ENCODE measurements at places on chromosomes 2 and 18.

DNA sequence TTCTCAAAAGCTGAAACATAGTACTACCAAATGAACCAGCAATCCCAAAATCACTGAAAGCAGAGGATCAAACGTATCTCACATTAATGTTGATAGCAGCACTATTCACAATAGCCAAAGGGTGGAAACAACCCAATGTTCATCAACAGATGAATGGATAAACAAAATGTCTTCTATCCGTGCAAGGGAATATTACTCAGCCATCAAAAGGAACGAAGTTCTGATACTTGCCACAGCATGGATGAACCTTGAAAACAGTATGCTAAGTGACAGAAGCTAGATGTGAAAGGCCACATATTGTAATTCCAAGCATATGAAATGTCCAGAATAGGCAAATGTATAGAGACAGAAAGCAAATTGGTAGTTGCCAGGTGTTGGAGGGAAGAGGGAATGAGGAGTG lies 57.0 kb upstream of the CHMP1B start:
- DNase-seq = no peak

DNA sequence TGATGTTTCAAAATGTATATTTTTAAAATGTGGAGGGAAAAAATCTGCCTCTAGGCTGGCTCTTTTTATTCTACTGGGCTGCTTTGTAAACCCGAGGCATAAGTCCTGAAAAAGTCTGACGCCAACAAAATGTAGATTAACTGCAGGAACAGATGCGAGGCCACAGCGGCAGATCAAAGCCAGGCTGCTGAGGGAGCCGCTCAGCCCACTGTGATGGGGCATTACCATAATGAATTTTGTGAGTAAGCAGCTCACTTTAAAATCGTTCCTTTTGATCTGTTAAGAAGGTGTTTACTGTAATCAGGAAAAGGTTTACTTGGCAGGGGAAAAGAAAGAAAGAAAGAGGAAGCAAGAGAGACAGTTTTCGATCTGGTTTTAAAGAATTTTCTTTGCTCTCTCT lies 269.0 kb downstream of the ICOS start:
- DNase-seq = no peak

GRCh38 chr18:5439986-5440696 lies 103.7 kb downstream of the EPB41L3 start:
- no peak for DNase-seq

- no peak for DNase-seq
Observed at GRCh38 chr18:46343931-46344372, 239.8 kb downstream of the HAUS1 start.

GRCh38 chr2:611519-611918 lies 65.7 kb downstream of the TMEM18 start:
- no peak for DNase-seq

DNA sequence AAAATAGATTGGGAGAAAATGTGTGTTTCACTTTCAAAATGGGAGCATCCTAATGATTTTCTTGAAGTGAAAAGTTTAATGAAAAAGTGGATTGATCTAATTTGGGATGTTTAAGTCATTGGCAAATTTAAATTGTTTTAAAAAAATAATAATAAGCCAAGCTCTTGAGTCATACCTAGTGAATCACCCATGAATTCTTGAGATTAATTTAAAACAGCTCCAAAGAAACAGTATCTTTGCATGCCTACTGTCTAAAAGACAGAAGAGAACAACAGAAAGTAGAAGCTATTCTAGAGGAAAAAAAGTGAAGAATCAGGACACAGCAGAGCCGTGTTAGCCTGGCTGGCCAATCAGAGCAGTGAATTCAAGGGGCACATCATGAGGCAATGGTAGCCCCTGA lies 7.7 kb downstream of the ACVR1C start:
- DNase-seq = no peak

DNA sequence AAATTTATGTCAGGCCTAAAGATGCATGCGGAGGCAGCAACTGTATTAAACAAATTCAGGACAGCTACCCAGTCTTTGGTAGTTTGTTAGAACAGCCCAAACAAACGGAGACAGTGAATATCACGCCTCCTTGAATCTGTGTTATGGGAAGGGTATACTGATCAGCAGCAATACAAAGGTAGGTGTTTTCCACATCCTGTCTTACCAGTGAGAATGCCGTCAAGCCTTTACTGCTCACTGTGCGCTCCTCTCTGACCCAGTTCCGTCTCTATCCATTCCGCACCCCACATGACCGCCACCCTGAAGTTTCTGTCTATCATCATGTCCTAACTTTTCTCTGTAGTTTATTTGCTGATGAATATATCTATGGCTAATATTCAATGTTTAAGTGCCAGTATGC lies 473.3 kb downstream of the LPIN1 start:
- DNase-seq = no peak

DNA sequence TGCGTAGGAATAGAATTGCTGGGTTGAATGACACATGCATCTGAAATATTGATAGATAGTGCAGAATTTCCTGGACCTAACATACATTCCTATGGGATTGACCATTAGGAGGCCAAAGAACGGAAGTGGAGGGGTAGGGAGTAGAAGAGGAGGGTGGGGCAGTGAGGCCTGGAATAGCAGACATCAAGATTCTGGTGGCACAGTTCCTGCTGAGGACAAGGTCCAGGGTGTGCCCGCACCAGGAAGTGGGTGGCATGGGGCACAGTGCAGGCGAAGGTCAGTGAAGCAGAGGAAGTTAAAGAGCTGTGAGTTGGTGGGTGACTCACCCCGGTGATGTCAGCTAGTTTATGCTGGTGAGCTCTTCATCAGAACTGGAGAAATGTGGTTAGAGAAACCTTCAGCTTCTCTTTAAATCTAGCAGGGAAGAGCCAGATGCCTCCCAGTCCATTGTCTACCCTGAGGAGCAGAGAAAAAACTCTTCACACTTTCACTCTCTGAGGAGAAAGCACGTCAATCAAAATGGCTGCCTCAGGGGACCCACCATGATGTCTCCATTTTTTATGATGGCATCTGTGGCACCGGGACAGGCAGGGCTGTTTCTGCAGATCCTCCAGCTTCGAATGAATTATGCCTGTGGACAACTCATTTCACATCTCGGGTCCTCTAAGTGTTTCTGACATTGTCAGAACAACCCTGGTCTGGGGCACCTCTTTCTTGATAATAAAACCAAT lies 55.9 kb upstream of the CTLA4 start:
- DNase-seq = peak; percentile 26

GRCh38 chr2:30781961-30782533 lies 25.2 kb downstream of the CAPN13 start:
- DNase-seq = no peak

- no peak for DNase-seq
Observed at GRCh38 chr2:233867993-233868532, at the start of gene MSL3B. TSS of gene MSL3B (minus strand) at chr2:233868386.

- peak; percentile 96 for DNase-seq
Observed at GRCh38 chr2:183078464-183079138, at the start of gene DUSP19. TSS of gene DUSP19 (plus strand) at chr2:183078747. CDS start at chr2:183078934, 187 bp downstream.

- DNase-seq = no peak
Observed at GRCh38 chr2:6750411-6751158, 115.1 kb downstream of the CMPK2 start.

- DNase-seq = peak; percentile 68
Observed at GRCh38 chr2:109736177-109736827, 57.8 kb upstream of the RGPD5 start.

GRCh38 chr18:33751613-33752221 lies 173.7 kb downstream of the ASXL3 start:
- DNase-seq = no peak

DNA sequence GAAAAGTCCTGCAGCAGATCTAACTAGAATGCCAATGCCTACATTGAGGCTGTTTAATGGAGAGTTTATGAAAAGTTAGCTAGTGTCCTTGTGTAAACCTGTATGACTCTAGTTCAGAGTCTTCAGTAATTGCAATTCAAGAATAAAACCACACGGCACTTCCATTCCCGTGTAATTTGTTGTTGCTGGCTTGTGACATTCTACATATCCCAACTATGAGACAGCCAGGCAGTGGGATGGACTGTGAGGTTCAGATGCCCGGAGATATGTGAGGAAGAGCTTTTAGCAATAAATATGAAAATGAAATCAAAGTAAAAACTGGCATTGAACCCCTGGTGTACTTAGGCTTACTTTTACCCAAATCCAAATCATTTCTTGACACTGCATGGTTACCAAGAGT lies 263.4 kb downstream of the NEDD4L start:
- no peak for DNase-seq

DNA sequence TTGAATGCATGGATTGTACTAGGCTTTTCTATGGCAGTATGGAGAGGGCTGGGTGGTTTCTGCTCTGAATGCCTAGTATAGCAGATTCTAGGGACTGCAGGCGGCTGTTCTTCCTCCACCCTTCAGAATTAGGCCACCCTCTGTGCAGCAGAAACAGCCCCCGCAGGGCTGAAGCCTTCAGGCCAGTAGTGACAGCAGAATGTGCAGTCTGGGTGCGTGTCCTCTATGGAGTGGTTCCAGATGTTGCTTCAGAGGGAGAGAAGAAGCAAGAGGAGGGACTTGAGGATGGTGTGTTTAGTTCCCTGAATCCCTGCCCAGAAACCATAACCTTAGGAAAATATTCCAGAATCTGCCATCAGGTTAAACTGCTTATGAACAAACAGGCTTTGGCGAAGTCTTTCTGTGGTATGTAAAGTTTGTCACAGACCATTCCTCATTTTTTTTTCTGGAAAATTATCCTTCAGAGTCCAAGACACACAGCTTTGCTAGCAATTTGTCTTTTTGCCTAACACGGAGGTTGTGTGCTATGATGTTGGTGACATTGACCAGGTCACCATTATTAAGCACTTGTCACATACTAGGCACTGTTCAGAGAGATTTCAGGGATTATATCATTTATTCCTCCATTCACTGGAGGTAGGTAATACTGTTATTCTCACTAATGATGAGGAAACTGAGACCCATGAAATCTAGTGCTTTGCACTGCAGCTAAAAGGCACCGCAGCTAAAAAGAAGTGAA lies 21.1 kb downstream of the CASP10 start:
- DNase-seq = peak; percentile 56
